ENCODE measurements at places on chromosomes 11 and 22.

DNA sequence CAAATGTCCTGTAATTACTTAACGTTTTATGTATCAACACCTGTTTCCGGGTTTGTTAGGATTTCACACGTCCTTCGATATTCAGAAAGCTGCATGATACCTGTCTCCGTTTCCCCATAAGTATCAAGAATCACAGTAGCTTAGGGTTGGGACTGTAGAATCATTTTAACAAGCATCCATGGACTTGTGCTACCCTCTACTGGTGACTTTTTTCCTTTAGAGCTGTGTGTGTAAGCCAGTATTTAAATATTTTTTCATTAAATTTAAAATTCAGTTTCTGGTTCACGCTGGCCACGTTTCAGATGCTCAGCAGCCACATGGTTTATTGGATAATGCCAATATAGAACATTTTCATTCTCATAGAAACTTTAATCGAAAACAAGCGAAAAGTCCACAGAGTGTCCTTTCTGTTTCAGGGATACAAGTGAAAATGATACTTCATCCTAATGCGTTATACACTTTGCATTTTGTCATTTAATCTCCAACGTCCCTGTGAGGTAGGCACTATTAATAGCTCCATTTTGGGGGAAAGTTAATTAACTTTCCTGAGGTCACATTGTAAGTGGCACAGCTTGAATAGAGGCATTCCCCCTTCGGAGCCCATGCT lies 61.5 kb upstream of the SLC25A18 start:
- DNase-seq, result no peak

GRCh38 chr22:49793296-49793695 lies 34.4 kb downstream of the BRD1 start:
- DNase-seq, result no peak

DNA sequence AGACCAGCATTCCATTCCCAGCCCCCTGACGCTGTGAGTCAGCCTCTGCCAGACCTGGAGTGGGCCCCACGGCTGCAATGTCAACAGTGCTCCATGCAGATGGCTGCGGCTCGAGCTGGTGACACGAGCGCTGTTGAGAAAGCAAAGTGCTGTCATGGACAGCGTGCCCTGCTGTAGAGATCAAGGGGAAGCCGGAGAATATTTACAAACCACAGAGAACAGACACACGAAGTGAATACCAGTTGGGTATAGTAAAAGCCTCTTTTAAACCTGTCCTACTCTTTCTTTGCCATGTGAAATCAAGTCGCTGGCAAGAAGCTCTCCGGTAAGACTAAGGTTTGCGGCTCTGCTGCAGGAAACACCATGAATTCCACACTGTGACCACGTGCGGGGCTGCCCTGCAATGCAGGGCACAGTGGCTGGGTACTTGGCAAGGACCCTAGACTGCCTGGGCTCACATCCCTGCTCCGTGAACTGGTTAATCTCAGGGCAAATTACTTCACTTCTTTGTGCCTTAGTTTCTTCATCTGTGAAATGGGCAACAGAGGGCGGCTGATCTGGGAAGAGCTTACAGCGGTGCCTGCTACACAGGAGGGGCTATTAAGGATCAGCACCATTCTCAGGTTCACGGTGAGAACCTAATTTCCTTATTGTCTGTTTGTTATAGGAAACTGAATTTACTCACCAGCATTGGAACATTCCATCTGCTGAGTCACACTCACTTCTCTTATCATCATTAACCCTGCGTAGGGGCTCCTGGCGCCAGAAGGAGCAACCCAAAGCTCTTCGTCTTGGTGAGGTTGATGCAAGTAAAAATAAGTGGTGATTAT lies 27.8 kb upstream of the ELFN2 start:
- no peak for DNase-seq

- DNase-seq, result no peak
Observed at GRCh38 chr11:80559942-80560341, 1119.1 kb upstream of the TENM4 start.

DNA sequence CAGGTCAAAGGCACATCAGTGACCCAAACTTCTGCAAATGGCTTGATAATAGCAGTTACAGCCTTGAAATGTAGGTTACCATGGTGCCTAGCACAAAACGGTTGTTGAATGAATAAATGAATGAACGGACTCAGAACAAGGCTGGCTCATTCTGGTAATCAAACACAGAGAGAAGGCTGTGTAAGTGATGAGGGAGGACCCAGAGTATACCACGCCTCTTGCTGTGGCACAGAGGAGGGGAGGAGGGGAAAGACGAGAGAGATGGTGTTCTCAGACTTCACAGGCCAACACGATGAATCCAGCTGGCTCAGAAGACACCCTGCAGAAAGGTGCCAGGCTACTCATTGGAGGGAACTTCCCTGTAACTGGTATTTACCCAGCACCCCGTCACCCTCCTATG lies 38.3 kb downstream of the PC start:
- no peak for DNase-seq

DNA sequence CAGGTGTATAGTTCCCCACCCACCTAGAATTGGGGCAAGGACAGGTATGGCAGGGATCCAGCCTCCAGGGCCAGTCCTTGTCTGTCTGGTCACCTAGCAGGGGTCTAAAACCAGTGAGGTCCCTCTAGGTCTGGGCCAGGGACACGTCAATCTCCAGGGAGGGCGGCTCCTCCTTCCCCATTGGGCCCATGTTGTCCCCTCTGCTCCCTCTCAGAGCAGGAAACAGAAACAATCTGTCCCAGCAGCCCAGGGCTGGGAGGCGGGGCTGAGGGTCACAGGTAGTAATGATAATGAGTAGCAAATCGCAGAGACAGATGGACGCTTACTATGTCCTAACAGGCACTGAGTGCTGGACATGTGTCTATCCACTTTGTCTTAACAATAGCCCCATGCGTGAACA lies 22.8 kb upstream of the SYT7 start:
- DNase-seq, result no peak

GRCh38 chr22:18126606-18127005 lies 16.0 kb downstream of the TUBA8 start:
- DNase-seq, result no peak

DNA sequence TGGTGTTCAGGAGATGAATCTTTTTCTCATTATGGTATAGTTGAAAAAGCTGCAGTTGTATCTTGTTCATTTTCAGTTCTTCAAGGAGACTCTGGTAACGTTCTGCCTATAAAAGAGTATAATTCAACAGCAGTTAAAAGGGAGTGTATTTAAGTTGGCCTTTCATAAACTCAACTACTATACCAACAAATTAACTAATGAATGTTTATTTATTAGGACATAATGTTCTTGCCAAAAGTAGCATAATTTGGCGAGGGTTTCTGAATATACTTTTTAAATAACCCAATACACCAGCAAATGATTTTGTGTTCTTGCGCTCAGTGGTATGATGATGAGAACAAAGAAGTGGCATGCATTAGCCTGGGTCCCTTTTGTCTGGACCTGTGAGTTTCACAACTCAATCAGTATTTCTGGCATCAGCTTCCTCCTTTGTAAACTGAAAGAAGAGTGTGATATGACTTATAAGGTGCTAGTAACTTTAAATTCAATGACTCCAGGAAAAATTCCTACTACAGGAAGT lies 10.9 kb downstream of the SMC1B start:
- DNase-seq, result no peak

DNA sequence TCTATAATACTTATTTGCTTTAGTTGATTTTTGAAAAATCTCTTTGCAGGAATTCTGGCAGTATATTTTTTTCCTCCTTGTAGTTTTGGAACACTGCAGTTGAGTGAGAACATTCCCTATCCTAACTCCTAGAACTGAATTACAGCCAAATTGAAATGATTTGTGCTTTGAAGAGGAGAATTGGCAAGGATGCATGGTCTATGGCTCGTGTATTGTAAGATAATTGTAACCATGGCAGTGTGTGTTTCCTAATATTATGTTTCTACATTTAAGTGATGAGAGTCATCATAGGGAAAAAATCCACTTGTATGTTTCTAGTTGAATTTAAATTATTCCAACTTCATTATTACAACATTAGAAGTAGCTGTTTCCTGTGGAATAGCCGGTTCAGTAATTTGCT lies 80.9 kb upstream of the MYO18B start:
- no peak for DNase-seq

GRCh38 chr11:126841999-126842398 lies 158.6 kb downstream of the KIRREL3 start:
- no peak for DNase-seq

DNA sequence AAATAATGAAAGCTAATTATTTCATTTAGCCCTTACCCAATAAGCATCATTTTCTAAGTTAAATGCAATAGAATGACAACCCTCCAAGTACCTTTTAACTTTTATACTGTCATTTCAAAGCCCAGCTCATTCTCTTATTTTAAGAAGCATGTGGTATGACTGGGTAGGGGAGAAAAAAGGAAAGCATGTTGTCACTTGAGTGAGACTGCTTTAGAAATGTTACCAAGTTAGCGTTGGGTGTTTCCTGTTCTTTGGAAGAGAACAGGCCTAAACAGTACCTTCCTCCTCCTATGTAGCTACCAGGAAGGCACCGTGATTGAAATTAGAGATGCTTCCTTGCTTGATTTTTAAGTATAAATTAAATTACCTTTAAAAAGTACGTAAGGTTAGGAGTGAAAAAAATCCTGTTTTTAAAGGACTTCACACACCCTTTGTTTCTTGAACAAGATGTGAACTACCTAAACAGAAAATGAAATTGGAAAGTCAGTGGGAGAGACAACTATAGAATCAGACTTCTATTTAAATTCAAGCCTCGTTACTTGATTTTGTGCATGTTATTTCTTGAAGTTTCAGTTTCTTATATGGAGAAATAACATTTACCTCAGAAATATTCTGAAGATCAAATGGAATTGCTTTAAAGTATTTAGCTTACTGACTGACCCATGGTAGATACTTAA lies 741 bp upstream of the CNTF start:
- DNase-seq, result no peak

DNA sequence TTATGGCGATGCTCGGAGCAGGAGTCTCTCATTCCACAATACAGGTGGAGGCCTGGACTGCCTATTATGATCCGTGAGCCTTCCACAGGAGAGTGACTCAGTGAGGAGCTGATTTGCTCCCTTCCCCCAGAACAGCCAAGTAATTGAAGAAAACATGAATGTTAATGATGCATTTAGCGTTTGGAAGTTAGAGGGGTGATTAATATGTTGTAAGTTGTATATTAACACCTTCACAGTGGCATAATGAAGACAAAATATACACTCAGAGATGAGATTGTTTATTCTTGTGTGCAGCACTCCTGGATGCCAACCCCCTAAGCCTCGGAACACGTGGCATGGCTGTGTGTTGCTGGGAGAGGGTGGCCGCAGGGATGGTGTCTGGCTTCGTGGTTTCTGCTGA lies 98.6 kb downstream of the GRIK4 start:
- DNase-seq, result no peak

- no peak for DNase-seq
Observed at GRCh38 chr11:132052342-132052741, 681.9 kb downstream of the NTM start.

DNA sequence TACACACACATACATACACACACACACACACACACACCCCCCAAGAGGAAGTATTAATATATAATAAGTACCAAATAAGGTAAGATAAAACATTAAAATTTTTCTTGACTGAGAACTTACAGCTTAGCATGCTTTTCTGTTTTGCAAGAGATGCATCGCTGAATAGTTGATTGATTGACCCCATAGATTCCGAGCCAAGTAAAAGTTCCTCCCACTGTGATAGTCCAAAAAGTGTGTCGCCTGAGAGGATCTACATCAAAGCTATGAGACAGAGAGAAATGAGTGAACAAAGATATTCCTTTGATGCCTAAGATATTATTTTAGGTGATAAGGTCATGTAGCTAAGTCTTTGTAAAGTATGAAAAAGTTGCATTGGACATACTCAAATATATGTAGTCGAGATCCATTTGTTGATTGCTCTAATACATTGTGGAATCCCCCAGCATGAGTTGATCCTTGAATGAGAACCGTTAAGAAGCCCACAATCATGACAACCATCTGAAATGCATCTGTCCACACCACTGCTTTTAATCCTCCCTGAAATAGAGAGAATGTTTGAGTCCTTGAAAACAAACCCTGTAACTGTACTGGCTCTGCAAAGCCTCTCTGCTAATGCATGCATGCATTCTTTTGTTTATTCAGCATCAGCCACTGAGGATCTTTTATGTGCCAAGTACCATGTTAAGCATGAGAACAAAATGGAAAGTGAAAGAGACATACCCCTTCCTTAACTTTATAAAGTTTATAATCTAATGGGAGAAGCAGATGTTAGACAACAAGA lies 18.3 kb downstream of the SLC5A12 start:
- no peak for DNase-seq

GRCh38 chr11:110077346-110077745 lies 15.8 kb upstream of the ZC3H12C start:
- DNase-seq, result no peak

DNA sequence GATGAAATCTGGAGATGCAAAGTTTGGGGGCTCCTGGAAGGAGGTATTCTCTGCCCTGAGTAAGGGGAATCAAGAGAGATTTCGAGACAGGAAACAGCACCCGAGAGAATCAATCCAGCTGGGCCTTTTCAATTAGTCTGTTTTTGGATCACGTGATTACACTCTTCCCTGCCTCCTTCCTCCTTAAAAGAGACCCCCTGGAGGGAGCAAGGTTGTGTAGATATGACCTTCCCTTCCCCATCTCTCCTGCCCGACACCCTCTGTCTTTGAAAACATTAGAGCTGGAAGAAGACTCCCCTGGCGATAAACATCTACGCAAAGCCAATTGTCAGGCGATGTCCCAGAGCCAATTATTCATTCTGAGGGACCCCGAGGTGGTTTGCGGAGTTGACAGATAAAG lies 407.9 kb downstream of the MIAT start:
- DNase-seq, result no peak
